ENCODE measurements at places on chromosomes 5 and 9. TPM values are rescaled to one million over a fixed set of nuclear protein-coding genes. Genes with fewer than 3 reads are reported as not detected.

MSX2 gene
- 0.79 TPM for total RNA-seq

CLTB gene
- total RNA-seq: 103 TPM

CORO2A gene
- under 0.01 TPM for total RNA-seq

CCL27 gene
- not detected for total RNA-seq

TXNDC8 gene
- not detected for total RNA-seq

FAM200C gene
- total RNA-seq: 3.0 TPM

IFNA21 gene
- total RNA-seq: not detected

ENTPD8 gene
- total RNA-seq: not detected

PHF24 gene
- total RNA-seq: 0.16 TPM

INSL4 gene
- total RNA-seq: not detected

DAB2IP gene
- 4.4 TPM for total RNA-seq

FSD1L gene
- total RNA-seq: 4.6 TPM

ALDOB gene
- not detected for total RNA-seq

Data from bronchial smooth muscle cell (primary cell).